ENCODE measurements at places on chromosomes 6 and 20. TPM values are rescaled to one million over a fixed set of nuclear protein-coding genes. Genes with fewer than 3 reads are reported as not detected.

- H3K27me3 ChIP-seq: peaks cover 11% of the 10 kb centered on the region
- no peaks in the 10 kb centered on the region for H3K36me3 ChIP-seq
- H3K27ac ChIP-seq: no peak within 1 kb of the TSS
- H3K4me1 ChIP-seq: no peaks in the 10 kb centered on the region
- no peak for DNase-seq
Observed at GRCh38 chr20:45206725-45207124, at the start of gene SEMG1. SEMG1 (plus strand) TSS chr20:45207033; CDS start chr20:45207054, 21 bp downstream.

DNA sequence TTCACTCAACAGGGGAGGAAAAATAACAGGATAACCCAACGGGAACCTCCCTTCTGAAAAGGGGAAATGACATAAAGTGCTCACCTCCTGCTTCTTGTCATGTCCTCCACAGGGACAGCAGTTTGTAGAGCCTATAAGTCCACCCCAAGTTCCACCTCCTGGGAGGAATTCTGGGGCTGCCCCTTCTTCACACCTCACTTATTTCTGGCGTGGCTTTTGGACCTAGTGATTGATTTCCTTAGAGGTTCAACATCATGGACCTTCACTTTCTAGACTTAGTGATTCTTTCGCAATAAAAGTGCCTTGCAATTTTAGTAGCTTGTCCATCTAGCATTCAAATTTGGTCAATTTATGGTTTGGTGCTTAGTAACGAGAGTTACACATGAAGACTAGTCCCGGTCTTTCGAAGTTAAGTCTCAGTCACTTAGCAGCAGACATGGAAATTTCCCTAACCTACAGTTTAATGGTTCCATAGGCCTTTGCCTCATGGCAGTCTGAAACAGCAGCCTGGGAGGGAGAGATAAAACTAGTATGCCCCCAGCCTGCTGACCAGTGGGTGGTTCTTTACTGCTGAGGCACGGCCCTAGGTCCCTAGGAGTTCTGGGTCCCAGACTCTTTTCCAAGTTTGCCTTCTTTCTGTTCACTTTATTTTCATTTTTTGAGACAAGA is 59.2 kb upstream of the CDKAL1 start:
- DNase-seq: peak; percentile 59
- H3K36me3 ChIP-seq: peaks cover 22% of the 10 kb centered on the region
- no peaks in the 10 kb centered on the region for H3K27me3 ChIP-seq
- peaks cover 21% of the 10 kb centered on the region for H3K4me1 ChIP-seq
- peak overlapping the region; percentile 75 for H3K27ac ChIP-seq

DNA sequence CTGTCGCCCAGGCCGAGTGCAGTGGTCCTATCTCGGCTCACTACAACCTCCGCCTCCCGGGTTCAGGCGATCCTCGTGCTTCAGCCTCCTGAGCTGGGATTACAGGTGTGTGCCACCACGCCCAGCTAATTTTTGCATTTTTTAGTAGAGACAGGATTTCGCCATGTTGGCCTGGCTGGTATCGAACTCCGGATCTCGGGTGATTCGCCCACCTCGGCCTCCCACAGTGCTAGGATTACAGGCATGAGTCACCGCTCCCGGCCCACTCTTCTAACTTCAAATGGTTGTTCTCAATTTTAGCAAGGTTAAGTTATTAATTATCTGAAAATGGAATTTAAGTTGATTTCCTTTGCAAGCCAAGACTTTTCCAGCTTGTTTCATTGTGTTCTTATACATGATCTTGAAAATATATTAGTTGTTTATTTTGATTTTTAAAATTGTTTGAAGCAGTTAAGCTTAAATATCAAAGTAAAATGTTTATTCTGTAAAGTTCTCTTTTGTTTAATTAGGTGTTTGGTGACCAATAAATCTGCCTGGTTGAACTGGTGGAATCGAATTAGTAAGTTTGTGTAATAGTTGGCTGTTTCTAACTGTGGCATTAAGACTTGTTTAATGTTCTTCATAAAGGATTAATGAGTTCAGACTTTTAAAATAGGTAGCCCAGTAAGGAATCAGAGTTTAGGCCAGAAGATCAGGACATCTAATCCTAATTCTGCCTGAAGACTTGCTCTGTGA is 2.3 kb downstream of the PM20D2 start:
- no peak overlapping the region for H3K4me3 ChIP-seq
- H3K27me3 ChIP-seq: no peaks in the 10 kb centered on the region
- H3K27ac ChIP-seq: no peak overlapping the region
- H3K36me3 ChIP-seq: no peaks in the 10 kb centered on the region
- H3K4me1 ChIP-seq: peaks cover 8% of the 10 kb centered on the region

- H3K27me3 ChIP-seq: no peaks in the 10 kb centered on the region
- H3K27ac ChIP-seq: no peak overlapping the region
- H3K4me3 ChIP-seq: no peak overlapping the region
Observed at GRCh38 chr6:118659513-118660217, 8.3 kb upstream of the CEP85L start.

- H3K4me3 ChIP-seq: no peak overlapping the region
- no peaks in the 10 kb centered on the region for H3K27me3 ChIP-seq
- H3K4me1 ChIP-seq: peaks cover 21% of the 10 kb centered on the region
- H3K36me3 ChIP-seq: peaks cover 6% of the 10 kb centered on the region
- peak; percentile 74 for DNase-seq
- peak overlapping the region; percentile 4 for H3K27ac ChIP-seq
Observed at GRCh38 chr6:108689272-108690161, 128.8 kb downstream of the FOXO3 start.

The ETV7 gene
- polyA plus RNA-seq: 0.10 TPM

The SULF2 gene
- polyA plus RNA-seq: 60.3 TPM

The DDO gene
- 0.75 TPM for polyA plus RNA-seq

Measured in CD14-positive monocyte (primary cell).